Stomach (tissue), 19 donors: ENCODE measurements at places on chromosomes 1 and 21. TPM values are rescaled to one million over a fixed set of nuclear protein-coding genes. Genes with fewer than 3 reads are reported as not detected.

The CHODL gene
- polyA plus RNA-seq = 0.40 TPM

The SYT14 gene
- not detected for polyA plus RNA-seq

The CDA gene
- polyA plus RNA-seq = not detected

The FCRL5 gene
- polyA plus RNA-seq = 0.76 TPM

The C1orf185 gene
- not detected for polyA plus RNA-seq

The PGLYRP4 gene
- not detected for polyA plus RNA-seq

The HSPB7 gene
- 11.8 TPM for polyA plus RNA-seq

The SPRR2G gene
- polyA plus RNA-seq = not detected

The STYXL2 gene
- not detected for polyA plus RNA-seq

The KCNE2 gene
- 240 TPM for polyA plus RNA-seq

The GCSAML gene
- 0.68 TPM for polyA plus RNA-seq

DNA sequence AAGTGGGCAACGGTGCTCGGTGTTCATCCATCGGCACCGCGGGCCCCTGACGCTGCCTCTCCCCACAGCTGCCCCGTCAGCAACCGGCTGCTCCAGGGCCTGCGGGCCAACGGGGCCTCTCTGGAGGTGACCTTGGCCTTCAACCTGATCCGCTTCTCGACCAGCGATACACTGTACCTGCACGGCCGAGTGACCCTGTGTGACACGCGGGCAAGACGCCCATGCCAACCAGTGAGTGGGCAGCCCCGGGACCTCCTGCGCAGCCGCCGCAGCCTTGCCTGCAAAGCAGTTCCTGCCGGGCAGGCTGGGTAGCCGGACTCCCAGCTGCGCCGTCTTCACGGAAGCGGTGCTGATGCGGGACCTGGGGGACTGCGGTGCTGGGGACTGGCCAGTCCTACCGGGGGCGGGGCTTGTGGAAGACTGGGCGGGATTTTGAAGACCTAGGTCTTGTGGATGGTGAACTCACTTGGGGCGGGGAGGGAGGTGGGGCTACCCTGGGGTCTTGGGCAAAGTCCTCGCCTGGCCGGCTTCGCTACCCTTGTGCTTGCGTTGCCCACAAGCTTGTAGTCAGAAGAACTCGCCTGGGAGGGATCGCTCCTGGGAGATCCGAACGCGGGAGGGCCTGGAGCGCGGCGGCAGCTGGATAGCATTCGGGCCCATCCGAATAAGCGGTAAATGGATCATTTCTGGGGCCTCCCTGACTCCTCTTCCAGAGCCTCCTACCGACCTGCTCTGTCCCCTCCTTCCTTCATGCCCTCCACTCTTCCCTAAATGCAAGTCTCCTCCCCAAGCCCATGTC, 8.8 kb upstream of the CEP85 start:
- H3K36me3 ChIP-seq = no peaks in the 10 kb centered on the region
- peak; percentile 90 for DNase-seq
- H3K27me3 ChIP-seq = peaks cover 51% of the 10 kb centered on the region
- peak overlapping the region; percentile 53 for H3K4me3 ChIP-seq

- H3K4me3 ChIP-seq = no peak overlapping the region
Observed at GRCh38 chr1:69524015-69524414, 43.7 kb upstream of the LRRC7 start.

GRCh38 chr1:87064309-87064708, 149.9 kb downstream of the HS2ST1 start:
- no peaks in the 10 kb centered on the region for H3K4me1 ChIP-seq
- no peaks in the 10 kb centered on the region for H3K36me3 ChIP-seq
- H3K27me3 ChIP-seq = no peaks in the 10 kb centered on the region
- no peak overlapping the region for H3K27ac ChIP-seq

- H3K4me1 ChIP-seq = no peaks in the 10 kb centered on the region
- no peak overlapping the region for H3K4me3 ChIP-seq
- DNase-seq = no peak
- peaks cover 42% of the 10 kb centered on the region for H3K27me3 ChIP-seq
- no peak overlapping the region for H3K27ac ChIP-seq
- no peaks in the 10 kb centered on the region for H3K36me3 ChIP-seq
Observed at GRCh38 chr1:3581296-3582036, 29.8 kb downstream of the MEGF6 start.

GRCh38 chr1:25806418-25806817, 6.4 kb downstream of the SELENON start:
- H3K4me3 ChIP-seq = no peak overlapping the region
- H3K27ac ChIP-seq = peak overlapping the region; percentile 47
- no peak for DNase-seq
- H3K4me1 ChIP-seq = peaks cover 57% of the 10 kb centered on the region
- H3K36me3 ChIP-seq = peaks cover 62% of the 10 kb centered on the region
- no peaks in the 10 kb centered on the region for H3K27me3 ChIP-seq

- no peak for DNase-seq
- peak overlapping the region; percentile 82 for H3K27ac ChIP-seq
- peaks cover 37% of the 10 kb centered on the region for H3K4me1 ChIP-seq
- no peaks in the 10 kb centered on the region for H3K27me3 ChIP-seq
Observed at GRCh38 chr1:116514708-116515525, 55.9 kb downstream of the CD58 start.

GRCh38 chr1:112268408-112268807, 127.6 kb upstream of the CTTNBP2NL start:
- H3K27me3 ChIP-seq = no peaks in the 10 kb centered on the region
- H3K4me1 ChIP-seq = peaks cover 33% of the 10 kb centered on the region
- DNase-seq = no peak
- peak overlapping the region; percentile 45 for H3K27ac ChIP-seq

- no peaks in the 10 kb centered on the region for H3K27me3 ChIP-seq
- no peak for DNase-seq
- no peaks in the 10 kb centered on the region for H3K4me1 ChIP-seq
- no peak overlapping the region for H3K4me3 ChIP-seq
Observed at GRCh38 chr1:218259800-218260199, 25.3 kb upstream of the RRP15 start.

DNA sequence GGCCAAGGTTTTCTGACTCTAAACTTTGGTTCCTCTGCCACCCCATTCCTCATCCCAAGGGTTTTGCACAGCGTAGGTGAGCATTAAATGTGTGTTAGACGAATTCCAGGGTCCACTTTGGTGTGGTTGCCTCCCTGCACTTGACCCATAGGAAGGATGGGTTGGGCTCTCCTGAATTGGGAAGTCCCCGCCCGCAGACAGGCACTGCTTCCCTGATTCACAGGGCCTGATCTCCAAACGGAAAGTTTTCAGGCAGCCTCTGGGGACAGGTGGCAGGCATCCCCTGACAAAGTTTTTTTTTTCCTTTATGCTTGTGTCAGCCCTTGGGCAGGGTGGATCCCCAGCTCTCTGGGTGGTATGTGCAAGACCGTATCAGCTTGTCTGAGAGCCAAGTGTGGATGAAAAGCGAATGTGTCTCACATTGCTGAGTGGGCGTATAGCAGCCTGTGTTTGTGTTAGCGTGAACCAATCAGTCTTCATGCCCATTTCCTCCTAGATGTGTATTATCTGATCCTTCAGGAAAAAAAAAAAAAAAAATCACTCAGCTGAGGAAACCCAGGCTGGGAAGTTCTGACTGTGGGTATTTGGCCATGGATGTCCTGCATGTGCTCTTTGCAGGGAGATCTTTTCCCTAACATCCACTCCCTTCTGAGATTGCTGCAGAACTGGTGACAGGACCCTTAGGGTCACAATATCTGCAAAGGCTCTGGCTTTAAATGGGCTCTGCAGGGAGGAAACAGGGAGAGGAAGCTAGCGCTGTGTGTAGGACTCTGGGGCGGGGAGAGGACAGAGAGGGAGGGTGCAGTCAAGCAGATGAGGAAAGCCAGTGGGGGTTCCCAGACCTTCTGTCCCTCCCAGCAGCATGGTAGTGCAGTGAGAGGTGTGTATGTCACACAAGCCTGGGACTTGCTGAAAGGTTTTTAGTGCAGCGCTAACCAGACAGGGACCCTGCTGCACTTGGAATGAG, 42.2 kb upstream of the TRABD2B start:
- no peak for DNase-seq
- no peak overlapping the region for H3K4me3 ChIP-seq
- no peaks in the 10 kb centered on the region for H3K36me3 ChIP-seq

GRCh38 chr1:232795497-232796053, 9.6 kb upstream of the MAP10 start:
- no peaks in the 10 kb centered on the region for H3K4me1 ChIP-seq
- no peaks in the 10 kb centered on the region for H3K27me3 ChIP-seq
- H3K36me3 ChIP-seq = no peaks in the 10 kb centered on the region
- DNase-seq = no peak
- H3K4me3 ChIP-seq = no peak overlapping the region
- H3K27ac ChIP-seq = no peak overlapping the region

DNA sequence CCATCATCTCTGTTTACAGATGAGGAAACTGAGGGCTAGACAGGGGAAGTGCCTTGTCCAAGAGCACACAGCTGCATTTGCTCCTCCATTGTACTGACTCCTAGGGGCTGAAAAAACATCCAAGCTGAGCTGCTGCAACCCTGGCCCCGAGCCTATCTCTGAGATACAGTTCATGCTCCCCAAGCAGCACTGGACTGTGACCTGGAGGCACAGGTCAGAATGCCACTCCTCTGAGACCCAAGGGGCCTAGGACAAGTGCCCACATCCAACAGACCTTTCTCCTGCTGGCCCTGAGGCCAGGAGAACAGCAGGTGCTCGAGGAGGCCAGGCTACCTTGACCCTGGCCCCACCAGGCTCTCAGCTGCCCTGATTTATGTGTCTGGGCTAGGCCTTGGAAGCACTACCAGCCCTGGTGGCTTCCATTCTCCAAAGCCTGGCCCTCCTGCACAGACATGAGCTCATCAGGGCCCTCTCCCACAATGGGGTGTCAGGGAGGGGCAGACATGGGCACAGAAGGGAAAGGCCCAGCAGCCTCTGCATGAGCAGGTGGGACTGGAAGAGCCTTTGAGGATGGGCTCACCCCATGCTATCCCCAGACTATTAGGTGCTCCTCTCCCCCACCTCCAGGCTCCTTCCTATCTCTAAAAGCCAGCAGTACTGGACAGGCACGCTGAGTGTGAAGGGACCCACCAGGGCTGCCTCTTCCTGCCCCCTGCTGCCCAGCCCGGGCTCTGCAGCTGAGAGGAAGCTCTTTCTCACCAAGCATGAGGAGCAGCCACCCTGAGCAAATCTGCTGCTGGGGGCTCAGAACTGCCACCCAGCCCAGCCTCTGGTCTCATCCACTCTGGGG, 18.8 kb downstream of the ADGRB2 start:
- no peaks in the 10 kb centered on the region for H3K27me3 ChIP-seq
- no peak overlapping the region for H3K4me3 ChIP-seq
- H3K27ac ChIP-seq = no peak overlapping the region
- H3K36me3 ChIP-seq = no peaks in the 10 kb centered on the region
- DNase-seq = peak; percentile 80

- no peaks in the 10 kb centered on the region for H3K27me3 ChIP-seq
- H3K4me1 ChIP-seq = no peaks in the 10 kb centered on the region
- no peak overlapping the region for H3K27ac ChIP-seq
- no peak overlapping the region for H3K4me3 ChIP-seq
- H3K36me3 ChIP-seq = no peaks in the 10 kb centered on the region
- DNase-seq = peak; percentile 87
Observed at GRCh38 chr1:55623311-55623710, 408.1 kb upstream of the USP24 start.

GRCh38 chr1:205337481-205337880, 15.9 kb upstream of the NUAK2 start:
- no peak for DNase-seq
- H3K27me3 ChIP-seq = no peaks in the 10 kb centered on the region
- no peak overlapping the region for H3K27ac ChIP-seq
- H3K36me3 ChIP-seq = no peaks in the 10 kb centered on the region

GRCh38 chr1:159561497-159561896, 25.7 kb upstream of the OR10J5 start:
- no peaks in the 10 kb centered on the region for H3K27me3 ChIP-seq
- H3K27ac ChIP-seq = no peak overlapping the region
- no peak for DNase-seq
- no peaks in the 10 kb centered on the region for H3K4me1 ChIP-seq
- no peaks in the 10 kb centered on the region for H3K36me3 ChIP-seq

GRCh38 chr1:42747125-42747524, 7.1 kb upstream of the CLDN19 start:
- no peak overlapping the region for H3K27ac ChIP-seq
- H3K4me3 ChIP-seq = no peak overlapping the region
- H3K36me3 ChIP-seq = peaks cover 56% of the 10 kb centered on the region
- H3K4me1 ChIP-seq = no peaks in the 10 kb centered on the region
- no peaks in the 10 kb centered on the region for H3K27me3 ChIP-seq

- H3K4me3 ChIP-seq = no peak overlapping the region
- DNase-seq = no peak
- H3K36me3 ChIP-seq = no peaks in the 10 kb centered on the region
- no peak overlapping the region for H3K27ac ChIP-seq
- H3K4me1 ChIP-seq = no peaks in the 10 kb centered on the region
- H3K27me3 ChIP-seq = no peaks in the 10 kb centered on the region
Observed at GRCh38 chr1:100300691-100301090, 34.7 kb downstream of the RTCA start.

DNA sequence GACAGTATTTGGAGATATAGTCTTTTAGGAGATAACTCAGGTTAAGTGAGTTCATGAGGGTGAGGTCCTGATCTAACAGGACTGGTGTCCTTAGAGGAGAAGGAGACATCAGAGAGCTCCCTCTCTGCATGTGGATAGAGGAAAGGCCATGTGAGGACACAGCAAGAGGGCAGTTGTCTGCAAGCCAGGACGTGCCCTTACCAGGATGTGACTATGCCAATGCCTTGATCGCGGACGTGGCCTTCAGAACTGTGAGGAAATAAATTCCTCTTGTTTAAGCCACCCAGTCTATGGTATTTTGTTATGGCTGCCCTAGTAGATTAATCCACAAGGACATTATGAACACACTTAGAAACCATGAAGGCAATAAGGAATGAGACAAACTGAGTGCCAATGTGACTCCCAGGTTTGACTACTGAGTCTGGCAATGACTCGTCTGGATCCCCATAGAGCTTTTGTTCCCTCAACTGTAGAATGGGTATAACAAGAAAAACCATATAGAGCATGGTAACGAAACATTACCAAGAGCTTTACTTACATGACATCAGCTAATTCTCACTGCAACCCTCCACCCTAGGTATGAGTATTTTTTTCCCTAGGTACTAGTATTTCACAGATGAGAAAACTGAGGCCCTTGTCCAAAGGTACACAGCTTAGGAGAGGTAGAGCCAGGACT, 6.5 kb downstream of the URB1 start:
- no peak overlapping the region for H3K4me3 ChIP-seq
- H3K4me1 ChIP-seq = peaks cover 26% of the 10 kb centered on the region
- no peaks in the 10 kb centered on the region for H3K27me3 ChIP-seq

GRCh38 chr1:31700468-31701090, 3.2 kb downstream of the COL16A1 start:
- H3K36me3 ChIP-seq = peaks cover 15% of the 10 kb centered on the region
- H3K27ac ChIP-seq = peak overlapping the region; percentile 85
- DNase-seq = no peak
- peaks cover 79% of the 10 kb centered on the region for H3K4me1 ChIP-seq

GRCh38 chr1:175720023-175720422, 23.4 kb downstream of the TNR start:
- no peak overlapping the region for H3K4me3 ChIP-seq
- no peak overlapping the region for H3K27ac ChIP-seq
- H3K36me3 ChIP-seq = no peaks in the 10 kb centered on the region
- H3K4me1 ChIP-seq = no peaks in the 10 kb centered on the region
- DNase-seq = no peak

- no peaks in the 10 kb centered on the region for H3K27me3 ChIP-seq
- H3K4me3 ChIP-seq = no peak overlapping the region
- no peaks in the 10 kb centered on the region for H3K4me1 ChIP-seq
- H3K27ac ChIP-seq = no peak overlapping the region
- no peaks in the 10 kb centered on the region for H3K36me3 ChIP-seq
Observed at GRCh38 chr1:165075725-165076370, 280.7 kb downstream of the LMX1A start.

GRCh38 chr1:42480921-42481320, 17.8 kb downstream of the CCDC30 start:
- no peak overlapping the region for H3K4me3 ChIP-seq
- H3K36me3 ChIP-seq = peaks cover 27% of the 10 kb centered on the region
- no peaks in the 10 kb centered on the region for H3K27me3 ChIP-seq
- H3K27ac ChIP-seq = no peak overlapping the region
- no peak for DNase-seq
- H3K4me1 ChIP-seq = no peaks in the 10 kb centered on the region
